ENCODE measurements at places on chromosomes 11 and 22.

- DNase-seq = no peak
Observed at GRCh38 chr22:25623310-25623734, 58.8 kb downstream of the GRK3 start.

- no peak for DNase-seq
Observed at GRCh38 chr11:66126064-66126463, 56.0 kb downstream of the PACS1 start.

- DNase-seq = no peak
Observed at GRCh38 chr11:67048515-67049130, 8.0 kb upstream of the RHOD start.

DNA sequence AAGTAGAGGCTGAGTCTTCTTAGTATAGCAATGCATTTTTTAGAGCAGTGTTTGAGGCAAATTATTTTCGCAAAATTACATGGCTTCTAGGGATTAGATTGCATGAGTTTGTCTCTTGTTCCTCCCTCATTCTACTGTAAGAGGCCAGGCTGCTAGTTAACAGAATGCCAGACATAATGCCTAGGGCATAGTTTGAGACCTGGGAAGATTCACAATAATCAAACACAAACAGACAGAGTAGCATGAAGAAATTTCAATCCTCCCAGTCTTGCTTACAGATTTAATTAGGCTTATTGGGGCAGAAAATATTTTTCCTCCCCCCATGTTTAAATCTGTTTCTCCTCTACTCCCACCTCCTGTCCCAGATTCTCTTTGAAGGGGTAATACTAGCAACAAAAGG lies 48.3 kb downstream of the ARHGEF12 start:
- no peak for DNase-seq

Data from choroid plexus epithelial cell (primary cell).